Right forelimb (tissue), 1 donor: ENCODE measurements at places on chromosomes 16 and 17.

- DNase-seq: peak; percentile 65
Observed at GRCh38 chr16:87945351-87946042, 5.7 kb upstream of the BANP start.

GRCh38 chr17:33290253-33290652 is 2.8 kb downstream of the ASIC2 start:
- DNase-seq: no peak

DNA sequence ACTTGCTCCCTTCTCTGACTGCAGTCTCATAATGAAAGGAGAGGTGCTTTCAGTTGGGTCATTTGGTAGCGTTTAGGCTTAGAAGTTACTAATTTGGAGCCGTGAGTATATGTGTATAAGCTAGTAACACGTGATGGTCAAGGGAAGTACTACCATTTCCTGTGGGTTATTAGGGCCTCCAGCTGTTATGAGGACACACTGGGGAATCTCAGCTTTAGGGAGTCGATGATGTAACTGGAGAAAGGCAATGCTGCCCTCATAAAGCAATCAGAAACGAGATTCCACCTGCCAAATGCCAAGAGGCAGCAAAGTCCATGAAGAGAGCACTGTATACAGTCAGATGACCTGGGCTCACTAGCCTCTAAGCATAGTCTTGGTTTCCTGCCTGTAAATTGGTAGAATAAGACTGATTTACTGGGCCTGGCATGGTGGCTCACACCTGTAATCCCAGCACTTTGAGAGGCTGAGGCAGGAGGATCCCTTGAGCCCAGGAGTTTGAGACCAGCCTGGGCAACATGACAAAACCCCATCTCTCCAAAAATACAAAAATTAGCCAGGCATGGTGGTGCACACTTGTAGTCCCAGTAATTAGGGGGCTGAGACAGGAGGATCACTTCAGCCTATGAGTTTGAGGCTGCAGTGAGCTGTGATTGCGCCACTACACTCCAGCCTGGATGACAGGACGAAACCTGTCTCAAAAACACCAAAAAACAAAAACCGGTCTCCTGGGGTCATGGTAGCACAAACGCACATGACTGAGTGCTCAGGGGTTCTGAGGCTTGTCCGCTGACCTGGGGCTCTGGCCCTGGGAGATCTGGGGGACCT is 53.0 kb downstream of the SF3B3 start:
- no peak for DNase-seq

- no peak for DNase-seq
Observed at GRCh38 chr16:19136549-19137196, 22.9 kb downstream of the ITPRIPL2 start.

DNA sequence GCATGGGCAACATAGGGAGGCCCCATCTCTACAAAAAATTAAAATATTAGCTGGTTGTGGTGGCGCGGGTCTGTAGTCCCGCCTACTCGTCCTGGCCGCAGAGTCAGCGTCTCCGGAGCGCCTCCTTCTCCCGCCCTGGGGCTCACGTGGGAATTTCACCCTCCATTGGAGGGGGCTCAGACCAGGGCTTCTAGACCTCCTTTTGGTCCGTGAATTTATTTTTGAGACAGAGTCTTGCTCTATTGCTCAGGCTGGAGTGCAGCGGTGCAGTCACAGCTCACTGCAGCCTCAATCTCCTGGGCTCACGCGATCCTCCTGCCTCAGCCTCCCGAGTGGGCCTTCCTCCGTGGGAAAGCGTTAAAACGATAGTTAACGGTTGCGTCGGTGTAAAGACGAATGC is 394 bp upstream of the NME4 start:
- DNase-seq: no peak

DNA sequence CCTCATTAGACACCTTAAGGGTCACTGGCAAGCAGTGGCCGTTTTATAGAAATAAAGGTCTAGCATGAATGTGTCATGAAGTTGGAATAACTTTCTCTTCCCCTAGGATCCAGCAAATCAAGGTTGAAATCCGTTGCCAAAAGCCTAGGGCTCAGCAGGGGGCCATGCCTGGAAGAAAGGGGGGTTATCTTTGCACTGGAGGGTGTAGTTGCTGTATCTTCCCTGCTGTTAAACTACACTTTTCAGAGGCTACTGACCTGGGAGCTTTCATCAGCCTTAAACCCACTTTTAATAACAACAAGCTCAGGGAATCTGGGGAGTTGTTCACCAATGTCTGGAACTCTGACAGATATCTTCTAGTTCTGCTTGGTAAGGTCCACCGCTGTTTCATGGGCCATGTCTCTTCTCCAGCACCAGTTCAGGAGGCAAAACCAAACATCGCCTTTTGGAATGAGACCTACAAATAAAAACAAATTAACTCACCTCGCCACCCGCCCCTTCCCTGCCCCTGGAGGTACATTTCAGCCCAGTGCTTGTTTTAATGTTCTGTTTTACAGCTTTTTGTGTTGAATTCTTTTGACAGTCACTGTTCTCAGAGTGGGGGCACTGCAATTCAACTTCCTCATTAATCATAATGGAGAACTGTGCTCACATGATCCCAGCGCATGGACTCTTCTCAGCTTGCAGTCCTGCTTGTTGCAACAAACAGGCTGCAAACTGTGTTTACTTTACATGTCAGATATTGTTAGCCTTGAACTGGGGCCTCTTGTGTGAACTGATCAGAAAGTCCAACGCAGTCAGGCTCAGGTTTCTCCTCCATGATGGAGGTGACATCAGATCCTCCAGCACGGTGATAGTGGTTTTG is 508.7 kb downstream of the KCNJ2 start:
- no peak for DNase-seq

GRCh38 chr17:48068491-48068961 is 20.4 kb downstream of the NFE2L1 start:
- no peak for DNase-seq

DNA sequence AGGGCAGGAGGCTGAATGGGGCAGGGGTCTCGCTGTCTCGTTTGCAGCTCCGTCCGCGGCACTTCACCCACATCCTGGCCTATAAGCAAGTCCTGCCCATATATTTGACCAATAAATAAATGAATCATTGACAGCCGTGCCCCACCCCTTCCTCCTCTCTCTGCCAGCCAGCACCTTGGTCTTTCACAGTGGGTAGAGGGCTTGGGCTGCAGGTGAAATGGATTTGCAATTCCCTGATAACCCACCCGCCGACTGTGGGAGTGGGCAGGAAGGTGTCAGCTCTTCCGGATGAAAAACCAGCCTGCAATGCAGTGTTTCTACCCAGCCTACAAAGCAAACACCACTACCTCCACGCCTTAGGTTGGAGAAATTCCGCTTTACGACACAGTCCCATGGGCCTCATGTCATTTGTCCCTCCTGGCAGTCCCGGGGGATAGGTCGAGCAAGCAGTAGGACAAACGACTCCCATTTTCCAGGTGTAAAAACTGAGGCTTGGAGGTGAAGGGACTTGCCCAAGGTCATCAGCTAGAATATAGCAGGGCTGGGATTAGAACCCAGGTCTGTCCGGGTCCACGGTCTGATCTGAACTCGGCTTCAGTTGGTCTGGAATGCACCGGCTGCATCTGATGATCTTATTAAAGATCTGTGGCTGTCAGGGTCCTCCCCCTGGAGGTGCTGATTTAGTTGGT is 79.0 kb downstream of the ABCC1 start:
- no peak for DNase-seq

DNA sequence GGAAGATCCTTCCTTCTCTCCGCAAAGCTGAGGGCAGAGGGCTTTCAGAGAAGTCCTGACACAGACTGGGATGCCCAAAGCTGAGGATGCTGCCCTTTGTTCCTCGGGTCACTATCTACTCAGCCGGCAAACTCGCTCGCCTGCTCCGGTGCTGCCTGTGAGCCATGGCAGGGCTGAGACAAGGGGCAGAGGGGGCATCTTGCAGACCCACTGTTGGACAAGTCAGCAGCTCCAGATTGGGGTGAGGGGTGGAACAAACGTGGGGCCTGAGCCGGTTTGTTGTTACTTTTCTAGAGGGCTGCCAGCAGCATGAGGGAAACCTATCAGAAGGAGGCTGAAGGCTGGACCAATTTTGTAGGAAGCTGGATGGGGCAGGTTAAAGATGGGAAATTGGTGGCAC is 47.1 kb upstream of the PIK3R6 start:
- no peak for DNase-seq

- DNase-seq: no peak
Observed at GRCh38 chr17:66920950-66921349, 43.6 kb upstream of the CACNG4 start.

DNA sequence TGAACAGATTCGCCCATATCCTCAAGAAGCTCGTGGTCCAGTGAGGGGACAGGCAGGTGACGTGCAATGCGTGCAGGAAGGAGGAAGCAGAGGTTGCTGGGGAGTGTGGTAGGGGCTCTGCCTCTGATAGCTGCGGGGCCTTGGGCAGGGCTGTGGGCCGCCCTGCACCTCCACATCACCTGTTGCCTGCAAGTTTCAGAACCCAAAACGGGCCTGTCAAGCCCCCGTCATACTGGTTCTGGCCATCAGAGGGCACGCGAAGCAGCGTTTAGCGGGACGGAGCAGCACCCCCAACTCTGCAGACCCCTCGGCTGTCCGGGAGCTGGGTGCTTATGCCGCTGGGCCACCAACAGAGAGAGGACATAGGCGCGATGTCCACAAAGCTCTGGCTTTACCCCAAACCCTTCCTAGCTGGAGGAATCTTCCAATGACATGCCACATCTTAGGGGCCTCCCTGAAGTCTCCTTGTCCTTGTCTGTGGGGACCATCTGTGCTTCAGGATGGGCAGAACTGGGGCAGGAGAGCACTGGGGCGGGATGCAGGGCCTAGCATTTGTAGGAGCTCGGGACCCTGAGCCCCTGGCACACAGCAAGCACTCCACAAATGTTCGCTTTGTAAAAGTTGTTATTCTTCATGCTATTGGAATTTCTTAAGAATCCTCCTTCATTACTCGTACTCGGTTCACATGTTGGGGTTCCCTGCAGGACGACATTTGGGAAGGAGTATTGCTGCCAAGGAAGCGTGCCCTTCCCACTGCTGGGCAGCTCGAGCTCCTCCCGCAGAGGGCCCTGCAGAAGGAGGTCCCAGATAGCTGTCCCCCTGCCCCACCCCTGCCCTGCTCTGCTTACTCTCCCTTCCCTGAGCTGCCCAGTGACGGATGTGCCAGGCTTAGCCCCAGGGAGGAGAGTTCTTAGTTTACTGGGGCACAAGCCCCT is 64.3 kb downstream of the CNGB1 start:
- peak; percentile 52 for DNase-seq

DNA sequence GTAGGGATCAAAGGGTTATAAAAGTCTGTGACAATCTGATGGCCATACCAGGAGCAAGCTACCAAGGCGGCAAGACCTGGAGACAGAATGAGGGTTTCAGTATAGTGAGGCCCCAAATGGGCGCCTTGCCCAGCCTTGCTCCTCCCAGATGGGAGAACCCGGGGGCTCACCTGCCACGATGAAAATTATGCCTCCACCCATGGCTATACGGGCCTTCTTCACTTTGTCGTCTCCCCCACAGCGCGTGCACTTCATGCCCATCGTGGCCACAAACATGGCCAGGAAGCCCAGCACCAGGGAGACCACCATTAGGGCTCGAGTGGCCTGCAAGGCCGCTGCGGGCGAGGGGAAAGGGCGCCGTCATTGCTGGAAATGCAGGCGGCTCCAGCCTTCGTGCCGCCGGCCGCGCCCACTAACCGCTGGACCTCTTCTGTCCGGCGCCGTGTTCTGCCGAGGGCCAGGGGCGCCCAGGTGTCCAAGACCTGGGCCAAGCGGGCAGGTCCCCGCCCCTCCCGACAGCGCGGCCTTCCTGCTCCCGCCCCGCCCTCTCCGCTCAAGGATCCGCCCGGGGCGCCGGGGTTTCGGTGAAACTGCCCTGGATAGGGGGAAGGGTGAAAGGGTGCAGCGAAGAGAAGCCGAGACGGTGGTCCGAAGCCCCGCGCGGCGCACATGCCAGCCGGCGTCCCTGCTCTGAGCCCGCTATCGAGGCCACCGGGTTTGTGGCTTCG is 1.5 kb downstream of the CLDN7 start:
- peak; percentile 59 for DNase-seq

DNA sequence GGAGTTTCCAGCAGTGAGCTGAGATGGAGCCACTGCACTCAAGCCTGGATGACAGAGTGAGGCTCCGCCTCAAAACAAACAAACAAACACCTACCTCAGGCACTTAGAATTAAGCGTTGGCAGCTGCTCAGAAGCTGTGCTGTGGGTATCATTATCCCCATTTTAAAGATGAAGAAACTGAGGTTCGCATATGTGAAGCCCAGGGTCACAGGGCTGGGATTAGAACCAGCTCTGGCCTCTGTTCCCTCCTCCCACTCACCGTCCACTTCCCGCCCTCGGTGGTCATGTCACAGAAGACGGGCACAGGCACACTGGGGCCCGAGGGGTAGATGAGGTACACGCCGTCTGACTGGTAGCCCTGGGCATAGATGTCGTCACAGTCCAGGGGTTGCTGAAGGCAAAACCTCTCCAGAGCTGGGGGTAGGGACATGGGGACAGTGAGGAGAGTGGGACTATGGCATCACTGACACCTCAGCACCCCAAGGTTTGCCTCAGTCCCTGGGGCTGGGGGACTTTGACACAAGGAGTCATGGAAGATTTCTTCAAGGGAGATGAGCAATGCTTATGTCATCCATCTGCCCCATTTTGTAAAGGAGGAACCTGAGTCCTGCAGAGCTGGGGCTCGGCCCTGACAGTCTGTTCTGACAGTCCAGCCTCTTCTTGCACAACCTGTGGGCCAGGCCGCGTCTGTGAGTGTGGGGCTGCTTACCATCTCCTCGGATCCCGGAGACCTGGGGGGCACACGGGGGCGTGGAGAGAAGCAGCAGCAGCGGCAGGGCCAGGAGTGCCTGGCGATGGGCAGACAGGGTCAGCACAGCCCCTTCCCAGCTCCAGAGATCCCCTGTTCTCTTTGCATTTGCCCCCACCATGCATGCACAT is 700 bp downstream of the MFAP4 start:
- DNase-seq: peak; percentile 65
